ENCODE measurements at places on chromosomes 5 and 9. TPM values are rescaled to one million over a fixed set of nuclear protein-coding genes. Genes with fewer than 3 reads are reported as not detected.

Gene NMUR2
- not detected for total RNA-seq

Gene MUSK
- 2.4 TPM for total RNA-seq

Gene RUSC2
- 9.2 TPM for total RNA-seq

Gene THBS4
- 8.2 TPM for total RNA-seq

Gene PRLR
- total RNA-seq: 28.6 TPM

Gene SLC34A1
- total RNA-seq: not detected

Gene PCDHGB6
- total RNA-seq: 2.2 TPM

Gene NKD2
- total RNA-seq: 1.6 TPM

Gene CDC42SE2
- total RNA-seq: 106 TPM

Gene CSF1R
- total RNA-seq: 6.9 TPM

Gene ADCY2
- 0.52 TPM for total RNA-seq

Gene BARHL1
- not detected for total RNA-seq

Gene SHLD3
- 3.0 TPM for total RNA-seq

Gene RPS23
- total RNA-seq: 1,280 TPM

Gene TMEM267
- total RNA-seq: 11.8 TPM

Gene C7
- total RNA-seq: 18.4 TPM

Gene GLRA1
- total RNA-seq: not detected

Gene ZDHHC11B
- total RNA-seq: 15.9 TPM

Gene GABRA6
- not detected for total RNA-seq

Gene GPR150
- total RNA-seq: 0.37 TPM

Gene F12
- total RNA-seq: 11.3 TPM

Gene MZB1
- total RNA-seq: 6.0 TPM

Gene PCDHGB5
- 4.0 TPM for total RNA-seq

Gene AGGF1
- total RNA-seq: 18.3 TPM

Gene STK10
- 35.7 TPM for total RNA-seq

Gene EQTN
- total RNA-seq: 1.5 TPM

Gene ALDOB
- total RNA-seq: 39.3 TPM

Gene CA9
- 0.89 TPM for total RNA-seq

Gene CREBRF
- total RNA-seq: 25.6 TPM

Gene PKD2L2
- total RNA-seq: not detected

Gene UHRF2
- 28.5 TPM for total RNA-seq

Gene LRRTM2
- total RNA-seq: 0.67 TPM

Gene RGS7BP
- 0.50 TPM for total RNA-seq

Gene SERF1A
- total RNA-seq: 1.8 TPM

Gene TOMM5
- total RNA-seq: 49.1 TPM
